Naive thymus-derived CD8-positive, alpha-beta T cell (primary cell): ENCODE measurements at places on chromosomes 7 and 10.

DNA sequence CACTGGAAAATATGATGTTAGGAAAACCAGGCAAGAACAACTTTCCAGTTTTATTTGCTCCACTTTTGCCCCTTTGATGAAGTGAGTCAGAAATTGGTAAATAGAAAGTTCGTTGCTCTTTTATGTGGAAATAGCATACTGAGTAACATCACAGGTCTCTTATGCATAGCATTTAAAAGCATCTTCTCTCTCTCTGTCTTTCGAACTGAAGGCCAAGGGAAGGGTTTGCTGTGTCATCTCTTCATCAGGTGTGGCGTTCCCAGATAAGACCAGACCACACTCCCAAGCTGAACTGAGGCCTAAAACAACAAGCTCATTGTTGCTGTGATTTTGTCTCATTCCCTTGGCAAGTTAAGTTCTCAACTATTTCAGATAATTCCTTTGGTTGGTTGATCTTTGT lies 131.8 kb upstream of the GRB10 start:
- DNase-seq, result no peak

- no peak for DNase-seq
Observed at GRCh38 chr7:151813997-151814396, 62.9 kb downstream of the PRKAG2 start.

GRCh38 chr10:105075031-105075430 lies 433.9 kb downstream of the SORCS3 start:
- DNase-seq, result no peak

- DNase-seq, result no peak
Observed at GRCh38 chr7:116525298-116525912, 569 bp downstream of the CAV1 start.

DNA sequence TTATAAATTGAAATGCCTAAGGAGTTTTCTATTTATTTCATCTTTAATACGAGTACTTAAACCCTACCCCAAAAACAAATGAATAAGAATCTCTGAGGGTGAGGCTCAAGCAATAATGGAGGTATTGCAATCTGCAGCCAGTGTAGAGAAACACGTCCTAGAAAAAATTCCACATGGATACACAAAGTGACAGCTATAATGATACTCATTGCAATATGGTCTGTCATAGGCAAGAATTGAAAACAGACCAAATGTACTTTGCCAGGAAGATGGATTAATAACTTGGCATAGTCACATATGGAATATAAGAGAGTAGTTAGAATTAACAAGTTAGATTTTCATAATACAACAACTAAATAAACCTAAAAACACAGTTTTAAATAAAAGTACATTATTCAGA lies 440.1 kb upstream of the STEAP1 start:
- no peak for DNase-seq

DNA sequence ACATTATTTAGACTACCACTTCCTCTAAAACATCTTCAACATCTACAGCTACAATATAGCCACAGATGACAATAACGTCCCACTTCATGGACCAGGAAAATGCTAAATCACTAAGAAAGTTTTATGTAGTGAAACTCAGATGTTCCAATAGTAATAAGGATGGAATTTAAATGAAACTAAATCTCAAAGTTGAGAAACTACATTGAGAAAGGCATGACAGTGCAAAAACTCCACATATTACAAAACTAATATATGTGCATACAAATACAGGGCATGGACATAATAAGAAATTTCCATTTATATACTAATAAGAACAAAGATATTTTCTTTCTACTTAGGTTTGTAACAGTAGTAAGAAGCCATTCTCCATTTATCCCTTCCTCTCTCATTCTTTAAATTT lies 31.1 kb downstream of the POT1 start:
- DNase-seq, result no peak

- DNase-seq, result no peak
Observed at GRCh38 chr7:953547-954327, 743 bp downstream of the ADAP1 start.

DNA sequence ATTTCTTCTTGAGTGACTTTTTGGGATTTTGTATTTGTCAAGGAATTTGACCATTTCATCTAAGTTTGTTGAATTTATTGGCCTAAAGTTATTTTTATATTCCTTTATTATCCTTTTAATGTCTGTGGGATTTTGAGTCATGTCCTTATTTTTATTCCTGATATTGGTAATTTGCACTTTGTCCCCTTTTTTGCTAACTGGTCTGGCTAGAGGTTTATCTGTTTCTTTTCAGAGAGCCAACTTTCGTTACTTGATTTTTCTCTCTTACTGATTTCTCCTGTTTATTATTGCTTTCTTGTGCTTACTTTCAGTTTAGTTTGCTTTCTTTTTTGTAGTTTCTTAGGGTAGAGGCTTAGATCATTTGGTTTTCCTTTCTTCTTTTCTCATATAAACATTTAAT lies 14.6 kb downstream of the MGMT start:
- no peak for DNase-seq

GRCh38 chr10:114045136-114046086 lies 1.7 kb downstream of the ADRB1 start:
- no peak for DNase-seq

DNA sequence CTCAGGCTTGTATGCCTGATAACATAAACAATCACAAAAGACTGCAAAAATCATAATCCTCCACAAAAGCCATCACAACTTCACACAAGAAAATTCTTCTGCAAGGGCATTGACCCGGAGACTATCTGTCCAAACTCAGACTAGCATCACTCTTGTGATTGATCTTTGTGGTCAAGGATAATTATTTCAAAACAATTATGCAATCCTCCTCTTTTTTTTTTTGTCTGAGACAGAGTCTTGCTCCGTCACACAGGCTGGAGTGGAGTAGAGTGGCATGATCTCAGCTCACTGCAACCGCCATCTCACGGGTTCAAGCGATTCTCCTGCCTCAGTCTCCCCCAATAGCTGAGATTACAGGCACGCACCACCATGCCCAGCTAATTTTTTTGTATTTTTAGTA lies 22.2 kb downstream of the CDNF start:
- no peak for DNase-seq

DNA sequence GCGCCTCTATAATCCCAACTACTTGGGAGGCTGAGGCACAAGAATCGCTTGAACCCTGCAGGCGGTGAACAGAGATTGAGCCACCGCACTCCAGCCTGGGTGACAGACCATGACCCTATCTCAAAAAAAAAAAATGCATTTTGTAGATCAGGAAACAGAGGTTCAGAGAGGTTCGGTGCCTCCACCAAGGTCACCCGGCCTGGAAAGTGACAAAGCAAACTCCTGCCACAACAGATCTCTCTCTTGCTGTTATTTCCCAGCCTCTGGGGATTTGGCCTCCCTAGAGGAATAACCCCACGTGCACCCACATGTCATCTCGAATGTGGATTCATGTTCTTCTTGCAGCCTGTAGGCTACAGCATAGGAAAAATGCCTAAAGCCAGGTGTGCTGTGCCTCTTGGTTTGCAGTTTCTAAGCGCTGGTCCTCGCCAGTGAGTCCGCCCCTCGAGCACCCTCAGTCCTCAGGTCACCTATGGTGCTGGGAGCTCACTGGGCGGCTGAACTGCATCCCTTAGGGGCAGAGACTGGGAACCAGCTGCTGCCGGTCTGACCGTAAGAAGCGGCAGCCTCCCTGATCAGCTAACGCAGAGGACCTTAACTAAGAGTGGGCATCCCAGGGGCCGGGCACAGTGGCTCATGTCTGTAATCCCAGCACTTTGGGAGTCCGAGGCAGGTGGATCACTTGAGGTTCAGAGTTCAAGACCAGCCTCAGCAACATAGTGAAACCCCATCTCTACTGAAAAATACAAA lies 51.7 kb upstream of the SH2B2 start:
- peak; percentile 58 for DNase-seq

DNA sequence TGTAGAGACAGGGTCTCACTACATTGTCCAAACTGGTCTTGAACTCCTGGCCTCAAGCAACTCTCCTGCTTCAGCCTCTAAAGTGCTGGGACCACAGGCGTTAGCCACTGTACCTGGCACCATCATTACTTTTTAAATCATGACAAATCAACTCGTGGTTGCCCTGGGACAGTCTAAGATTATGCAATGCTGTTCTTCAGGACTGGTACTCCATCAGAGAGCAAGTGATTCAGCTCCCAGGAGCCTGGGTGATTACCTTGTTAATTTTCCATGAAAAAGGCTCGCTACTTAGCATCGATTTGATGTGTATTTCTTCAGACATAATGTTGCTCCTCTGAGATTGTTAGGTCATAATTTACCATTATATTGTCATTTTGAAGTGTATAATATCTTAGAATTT lies 158.9 kb upstream of the STEAP4 start:
- DNase-seq, result no peak

- no peak for DNase-seq
Observed at GRCh38 chr7:32244806-32245345, 174.7 kb upstream of the PDE1C start.

DNA sequence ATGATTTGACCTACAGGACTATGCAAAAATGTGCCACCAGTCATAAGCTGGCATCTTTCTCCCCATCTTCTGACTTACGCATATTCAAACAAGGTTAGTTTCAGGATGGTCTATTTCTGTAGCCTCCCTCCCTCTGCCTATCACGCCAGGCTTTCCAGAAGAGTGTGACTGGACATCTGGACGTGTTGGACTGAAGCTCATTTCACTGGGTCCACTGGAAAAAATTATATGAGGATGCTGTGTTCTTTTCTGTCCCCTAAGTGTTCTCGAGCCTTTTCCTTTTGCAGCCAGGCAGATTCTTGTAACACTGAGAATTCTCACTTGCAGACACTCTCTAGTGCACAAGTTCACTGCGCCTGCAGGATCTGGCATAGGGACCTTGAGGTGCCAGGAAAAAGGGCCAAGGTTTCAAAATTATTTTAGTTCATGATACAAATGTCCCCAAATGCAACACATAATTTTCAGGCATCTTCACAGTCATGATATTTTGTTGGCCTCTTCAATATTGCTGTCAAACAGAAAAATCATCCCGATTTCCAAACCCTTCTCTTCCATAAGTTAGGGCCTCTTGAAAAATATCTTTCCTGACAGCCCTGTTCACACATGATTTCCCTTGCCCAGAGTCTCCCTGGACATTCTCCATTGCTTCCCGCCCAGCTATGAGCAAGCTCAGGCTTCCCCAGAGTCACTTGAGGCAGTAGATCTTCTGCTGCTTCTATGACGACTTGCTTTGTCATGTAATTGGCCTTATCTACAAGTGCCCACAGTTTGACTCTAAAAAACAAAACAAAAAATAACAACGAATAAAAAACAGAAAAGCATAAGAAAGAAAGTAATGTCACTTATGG lies 170.4 kb downstream of the BMPER start:
- no peak for DNase-seq

GRCh38 chr10:11483201-11484148 lies 128.0 kb downstream of the USP6NL start:
- DNase-seq, result no peak

DNA sequence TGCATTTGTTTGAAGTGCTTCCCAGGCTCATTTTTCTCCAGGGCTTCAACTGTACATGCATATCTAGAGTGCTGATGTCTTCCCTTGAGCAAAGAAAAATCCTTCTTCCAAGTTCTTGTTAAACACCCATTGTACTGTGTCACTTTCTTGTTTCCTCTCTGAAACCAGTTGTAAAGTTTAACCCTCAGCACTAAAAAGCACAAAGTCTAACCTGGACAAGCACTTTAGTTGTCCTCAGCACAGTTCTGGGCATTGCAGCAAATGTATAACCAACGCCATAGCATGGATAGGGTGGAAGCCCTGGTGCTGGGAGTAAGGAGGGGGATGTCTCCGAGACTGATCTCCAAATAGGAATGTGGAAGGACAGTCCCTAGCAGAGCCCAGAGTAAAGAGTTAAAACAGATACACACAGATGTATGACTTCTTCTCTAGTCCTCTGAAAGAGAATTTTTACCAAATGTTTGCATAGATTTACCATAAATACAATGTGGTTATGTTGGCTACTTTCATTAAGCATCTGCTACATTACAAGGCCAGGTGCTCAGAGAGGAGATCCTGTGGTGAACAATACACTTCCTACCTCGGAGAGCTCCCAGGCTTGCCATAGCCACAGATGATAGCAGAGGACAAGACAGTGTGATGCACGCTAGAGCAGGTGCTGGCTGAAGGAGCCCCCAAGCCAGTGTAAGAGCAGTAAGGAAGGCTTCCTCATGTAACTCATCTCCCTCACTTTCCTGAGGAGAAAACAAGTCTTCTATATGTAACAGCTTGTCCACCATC lies 57.0 kb downstream of the DNAJC12 start:
- no peak for DNase-seq

DNA sequence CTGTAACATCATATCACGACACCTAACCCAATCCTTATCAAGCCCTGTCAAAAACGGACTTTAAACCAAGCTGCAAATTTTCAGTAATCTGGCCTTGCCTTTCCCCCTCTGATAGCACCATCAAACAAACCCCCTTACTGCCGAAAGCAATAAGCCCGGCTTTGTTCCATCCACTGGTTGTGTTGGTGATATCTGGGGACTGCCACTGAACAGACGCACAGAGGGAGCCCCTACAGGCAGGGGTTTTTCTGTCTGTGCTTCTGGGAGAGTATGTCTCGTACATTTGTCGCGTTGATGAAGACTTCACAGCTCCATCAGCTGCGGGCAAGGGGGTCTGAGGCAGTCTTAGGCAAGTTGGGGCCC lies 550 bp upstream of the PLAU start:
- no peak for DNase-seq

DNA sequence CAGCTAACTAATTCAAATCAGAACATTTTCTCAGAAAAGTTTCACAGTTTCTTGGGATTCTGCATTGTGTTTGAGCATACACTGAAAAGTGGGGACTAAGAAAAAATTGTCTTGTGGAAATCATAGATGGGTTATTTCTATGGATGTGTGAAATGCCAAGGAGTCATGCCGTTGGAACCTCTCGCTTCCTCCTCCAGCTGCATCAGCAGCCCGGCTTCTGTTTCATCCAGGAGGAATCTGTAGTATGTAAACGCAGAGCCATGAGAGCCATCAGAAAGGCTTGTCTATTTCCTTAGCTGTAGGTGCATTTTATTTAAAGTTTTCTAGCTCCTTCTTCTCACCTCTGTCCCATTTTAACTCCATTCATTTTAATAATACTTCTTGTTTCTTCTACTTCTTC lies 1144.1 kb downstream of the GATA3 start:
- no peak for DNase-seq

GRCh38 chr10:103967448-103968071 lies 620 bp downstream of the SLK start:
- DNase-seq, result peak; percentile 33

DNA sequence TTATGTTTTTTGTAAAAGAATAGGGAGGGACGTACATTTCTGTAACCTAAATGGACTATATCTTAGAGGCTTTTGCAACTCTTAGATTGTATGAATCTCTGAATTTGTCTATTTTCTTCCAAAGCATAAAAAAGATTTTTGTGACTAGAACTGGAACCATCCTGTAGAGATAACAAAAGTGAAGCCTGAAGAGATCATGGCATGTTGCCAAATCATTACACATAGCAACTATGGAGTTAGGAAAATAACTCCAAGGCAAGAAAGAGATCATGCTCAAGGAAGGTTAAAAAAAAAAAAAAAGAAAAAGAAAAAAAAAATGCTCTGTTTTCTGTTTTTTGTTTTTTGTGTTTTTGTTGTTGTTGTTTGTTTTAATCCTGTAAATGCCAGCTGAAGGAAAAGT lies 567.7 kb upstream of the ZWINT start:
- DNase-seq, result no peak
